ENCODE measurements at places on chromosomes 7 and 10.

DNA sequence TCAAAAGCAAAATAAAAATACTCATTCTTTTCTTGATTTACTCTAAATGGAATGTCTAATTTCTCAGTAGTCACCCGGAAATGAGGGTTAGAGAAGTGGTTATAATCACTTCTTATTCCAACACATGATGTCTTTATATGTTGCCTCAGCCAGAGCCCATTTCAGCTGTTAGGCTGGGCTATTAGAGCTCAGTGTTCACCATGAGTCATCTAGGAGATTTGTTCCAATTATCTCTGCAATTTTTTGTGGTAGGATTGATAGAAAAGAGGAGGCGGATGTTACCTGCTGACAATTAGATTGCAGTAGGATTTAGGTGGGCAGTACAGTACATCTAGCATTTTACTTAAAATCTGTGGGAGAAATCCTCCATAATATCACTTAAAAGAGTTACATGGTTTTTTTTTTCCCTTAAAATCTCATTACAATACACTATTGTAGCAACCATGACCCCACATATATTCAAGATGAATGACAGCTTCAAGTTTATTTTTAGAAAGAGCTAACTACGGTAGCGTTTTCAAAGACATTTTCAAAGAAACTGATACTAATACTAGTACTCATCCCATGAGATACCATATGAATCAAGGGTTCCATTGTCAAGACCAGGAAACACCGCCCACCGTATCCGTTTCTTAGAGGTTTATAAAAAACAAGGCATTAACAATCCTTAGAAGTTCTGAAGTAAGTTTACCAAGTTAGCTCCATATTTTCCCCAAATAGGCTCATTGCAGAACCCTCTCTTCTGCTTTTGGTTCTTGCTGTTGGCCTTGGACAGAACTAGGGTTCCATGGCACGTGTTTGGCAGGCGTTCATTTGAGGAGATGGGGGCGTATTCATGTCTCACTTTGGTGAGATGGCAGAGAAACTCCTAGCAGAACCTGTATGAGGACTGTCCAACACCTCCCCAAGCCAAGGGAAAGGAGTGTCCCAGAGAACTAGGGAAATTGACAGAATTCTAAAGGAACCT, 10.4 kb downstream of the CPA2 start:
- DNase-seq, result peak; percentile 6

DNA sequence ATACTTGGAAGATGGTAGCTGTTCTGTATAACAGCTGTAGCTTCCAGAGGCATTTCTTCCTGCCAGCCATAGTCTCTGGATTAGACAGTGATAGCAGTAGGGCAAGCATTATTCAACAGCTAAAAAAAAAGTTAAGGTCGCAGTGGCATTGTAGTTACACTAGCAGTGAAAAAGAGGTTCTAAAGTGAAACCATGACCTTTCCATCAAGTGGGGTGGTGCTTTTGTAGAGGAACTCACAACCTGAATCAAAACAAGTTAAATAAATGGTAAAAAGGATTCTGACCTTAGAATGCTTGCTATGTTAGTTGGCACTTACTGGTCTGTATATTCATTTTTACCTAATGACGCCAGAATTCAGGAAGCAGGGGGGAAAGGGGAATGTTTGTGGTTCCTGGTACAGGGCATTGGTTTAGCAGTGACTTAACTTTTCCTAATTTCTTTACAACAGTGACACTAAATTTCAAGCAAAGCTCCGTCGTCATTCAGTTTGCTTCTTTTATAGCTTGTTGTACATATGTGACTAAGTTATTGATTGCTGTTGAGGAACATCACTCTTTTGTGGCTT, 55.0 kb downstream of the GBF1 start:
- DNase-seq, result no peak

DNA sequence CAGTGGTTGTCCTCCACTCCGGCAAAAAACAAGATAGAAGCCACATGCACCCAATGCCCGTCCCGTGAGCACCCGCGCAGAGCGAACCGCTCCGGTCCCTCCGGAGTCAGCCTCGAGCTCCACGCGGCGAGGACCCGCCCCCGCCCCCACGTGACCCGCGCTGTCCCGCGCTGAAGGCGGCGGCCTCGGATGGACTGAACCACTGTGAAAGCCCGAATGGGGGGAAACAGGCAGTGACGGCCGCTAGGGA, 766 bp upstream of the EIF3B start:
- peak; percentile 89 for DNase-seq

DNA sequence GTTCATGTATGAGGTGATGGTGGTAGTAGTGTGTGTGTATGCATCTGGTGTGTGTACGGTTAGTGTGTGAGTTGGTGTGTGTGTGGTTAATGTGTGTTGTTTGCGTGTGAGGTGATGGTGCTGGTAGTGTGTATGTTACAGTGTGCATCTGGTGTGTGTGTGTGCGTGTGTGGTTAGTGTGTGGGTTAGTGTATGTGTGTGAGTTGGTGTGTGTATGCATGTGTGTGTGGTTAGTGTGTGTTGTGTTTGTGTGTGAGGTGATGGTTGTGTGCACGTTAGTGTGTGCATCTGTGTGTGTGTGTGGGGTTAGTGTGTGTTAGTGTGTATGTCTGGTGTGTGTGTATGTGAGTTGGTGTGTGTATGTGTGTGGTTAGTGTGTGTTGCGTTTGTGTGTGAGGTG, 153.0 kb downstream of the ACTR3B start:
- DNase-seq, result no peak

DNA sequence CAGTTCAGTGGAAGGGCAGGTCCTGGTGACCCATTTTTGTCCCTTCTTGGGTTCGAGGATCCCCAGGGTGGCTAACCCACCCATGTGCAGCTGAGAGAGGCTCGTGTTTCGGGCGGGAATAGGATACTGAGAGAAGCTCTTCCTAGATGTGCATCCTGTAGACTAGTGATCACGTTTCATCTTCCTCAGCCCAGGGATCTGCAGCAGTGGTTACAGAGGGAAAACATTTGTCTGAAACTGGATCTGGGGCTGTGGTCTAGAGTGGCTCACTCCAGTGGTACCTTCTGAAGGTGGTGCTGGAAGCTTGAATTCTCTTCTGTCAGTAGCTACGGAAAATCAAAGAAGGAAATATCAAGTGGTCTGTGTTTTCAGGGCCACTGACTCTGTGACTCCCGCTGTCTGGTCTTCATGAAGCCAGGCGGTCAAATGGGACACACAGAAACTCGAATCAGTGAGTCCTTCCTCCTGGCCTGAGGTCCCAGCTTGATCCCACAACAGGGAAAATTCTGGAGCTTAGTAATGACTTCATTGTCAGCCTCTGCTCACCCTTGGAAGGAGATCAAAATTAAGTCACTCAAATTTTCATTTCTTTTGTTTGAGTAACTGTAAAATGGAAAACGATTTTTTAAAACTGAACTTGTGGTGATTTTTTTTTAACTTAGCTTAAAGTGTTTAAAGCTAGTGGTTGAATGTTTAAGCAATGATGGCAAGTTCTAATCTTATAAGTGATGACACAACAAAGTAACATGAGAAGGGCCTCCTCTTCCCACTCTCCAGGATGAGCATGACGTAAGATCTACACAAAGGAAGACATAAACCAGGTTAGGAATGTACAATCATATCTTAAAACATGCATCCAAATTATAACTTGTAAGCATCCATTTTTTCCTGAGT, 469.3 kb upstream of the KLF6 start:
- DNase-seq, result no peak

- DNase-seq, result no peak
Measured at GRCh38 chr7:158742065-158742821, 37.6 kb upstream of the NCAPG2 start.

All from stimulated activated CD4-positive, alpha-beta T cell treated with anti-CD3 and anti-CD28 coated beads, Interleukin-1b, Interleukin-23, amount 100 ng/mL, for 4 hours (primary cell).